ENCODE measurements at places on chromosomes 3 and 15.
A peak's percentile ranks its signal among the peaks of the same experiment; 100 is the strongest.

GRCh38 chr3:10993729-10994065, 1.1 kb downstream of the SLC6A1 start:
- DNase-seq, result no peak
- no peaks in the 10 kb centered on the region for H3K36me3 ChIP-seq
- H3K4me3 ChIP-seq, result peak overlapping the region; percentile 70
- no peaks in the 10 kb centered on the region for H3K27me3 ChIP-seq

- no peak overlapping the region for H3K27ac ChIP-seq
- H3K4me3 ChIP-seq, result no peak overlapping the region
- no peak for DNase-seq
- no peaks in the 10 kb centered on the region for H3K27me3 ChIP-seq
- no peaks in the 10 kb centered on the region for H3K36me3 ChIP-seq
These were observed 23.1 kb downstream of the PTX3 start for GRCh38 chr3:157459706-157460105.

- H3K27ac ChIP-seq, result no peak overlapping the region
- no peaks in the 10 kb centered on the region for H3K27me3 ChIP-seq
- DNase-seq, result no peak
- H3K4me1 ChIP-seq, result no peaks in the 10 kb centered on the region
These were observed 817.5 kb upstream of the ALCAM start for GRCh38 chr3:104549099-104549714.

GRCh38 chr3:184566441-184567414, 5.1 kb downstream of the EPHB3 start:
- no peak overlapping the region for H3K4me3 ChIP-seq
- H3K27me3 ChIP-seq, result no peaks in the 10 kb centered on the region

GRCh38 chr3:14258906-14259904, 80.6 kb downstream of the LSM3 start:
- H3K36me3 ChIP-seq, result no peaks in the 10 kb centered on the region
- H3K27me3 ChIP-seq, result no peaks in the 10 kb centered on the region
- H3K4me3 ChIP-seq, result no peak overlapping the region
- H3K27ac ChIP-seq, result no peak overlapping the region
- DNase-seq, result no peak

DNA sequence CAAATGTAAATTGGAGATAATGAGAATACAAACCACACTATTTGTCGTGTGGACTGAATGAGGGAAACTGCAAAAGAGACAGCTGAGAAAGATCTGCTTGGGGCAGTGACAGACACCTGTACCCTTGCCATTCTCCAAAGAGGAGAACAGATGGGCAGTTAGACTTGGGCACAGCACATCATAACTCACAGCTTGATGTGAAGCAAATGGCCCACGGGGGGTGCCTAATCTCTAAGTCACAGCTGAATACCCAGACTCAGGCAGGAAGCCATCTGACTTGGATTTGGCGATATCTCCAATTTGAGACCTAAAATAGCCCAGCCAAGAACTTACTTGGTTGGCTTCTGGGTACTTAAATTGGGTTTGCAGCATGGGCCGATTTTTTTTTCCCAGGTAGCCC, 10.0 kb upstream of the SLC6A11 start:
- H3K27me3 ChIP-seq, result no peaks in the 10 kb centered on the region
- DNase-seq, result no peak
- H3K4me3 ChIP-seq, result no peak overlapping the region
- H3K36me3 ChIP-seq, result no peaks in the 10 kb centered on the region

Measured in right lobe of liver (tissue), 6 donors.